Activated T-cell treated with anti-CD3 and anti-CD28 coated beads, Interleukin-2, amount 50 U/mL, for 72 hours (primary cell): ENCODE measurements at places on chromosomes 5 and 9. TPM values are rescaled to one million over a fixed set of nuclear protein-coding genes. Genes with fewer than 3 reads are reported as not detected.

DNA sequence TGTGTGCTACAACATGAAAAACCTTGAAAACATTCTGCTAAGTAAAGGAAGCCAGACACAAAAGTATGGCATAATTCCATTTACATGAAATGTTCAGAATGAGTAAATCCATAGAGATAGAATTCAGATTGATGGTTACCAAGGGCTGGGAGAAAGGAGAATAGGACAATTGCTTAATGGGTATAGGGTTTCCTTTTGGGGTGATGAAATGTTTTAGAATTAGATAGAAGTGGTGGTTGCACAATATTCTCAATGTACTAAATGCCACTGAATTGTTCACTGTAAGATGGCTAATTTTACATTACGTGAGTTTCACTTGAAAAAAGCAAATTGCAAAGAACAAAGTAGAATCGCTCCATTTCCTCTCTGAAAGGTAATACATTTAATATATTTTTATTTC is 43.0 kb upstream of the GAS1 start:
- DNase-seq, result no peak

GRCh38 chr5:94632024-94632423 is 13.6 kb downstream of the SLF1 start:
- DNase-seq, result no peak

DNA sequence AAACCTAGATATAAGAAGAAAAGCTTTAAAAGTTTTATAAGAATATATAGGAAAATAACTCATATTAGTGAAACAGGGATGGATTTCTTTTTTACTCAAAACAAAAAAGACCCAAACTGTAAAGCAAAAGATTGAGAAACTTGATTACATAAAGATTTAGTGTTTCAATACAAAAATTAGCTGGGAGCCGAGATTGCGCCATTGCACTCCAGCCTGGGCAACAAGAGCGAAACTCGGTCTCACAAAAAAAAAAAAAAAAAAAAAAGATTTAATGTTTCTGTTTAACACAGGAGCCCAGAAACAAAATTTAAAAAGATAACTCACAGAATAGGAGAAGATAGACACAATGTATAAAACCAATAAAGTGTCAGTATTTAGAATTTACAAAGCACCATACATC is 45.2 kb downstream of the CDC14B start:
- DNase-seq, result no peak

DNA sequence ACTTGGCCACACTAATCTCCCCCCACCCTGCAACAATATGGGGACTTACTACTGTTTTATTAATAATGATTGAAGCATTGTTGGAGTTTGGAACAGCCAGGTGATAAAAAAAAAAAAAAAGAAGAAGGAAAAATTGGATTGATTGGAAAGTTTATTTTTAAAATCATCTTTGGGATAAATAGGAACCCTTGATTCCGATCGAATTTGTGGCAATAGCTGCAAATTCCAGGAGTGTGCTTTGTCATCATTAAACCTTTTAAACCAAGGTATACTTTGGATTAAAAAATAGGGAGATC is 907 bp upstream of the NR2F1 start:
- no peak for DNase-seq

DNA sequence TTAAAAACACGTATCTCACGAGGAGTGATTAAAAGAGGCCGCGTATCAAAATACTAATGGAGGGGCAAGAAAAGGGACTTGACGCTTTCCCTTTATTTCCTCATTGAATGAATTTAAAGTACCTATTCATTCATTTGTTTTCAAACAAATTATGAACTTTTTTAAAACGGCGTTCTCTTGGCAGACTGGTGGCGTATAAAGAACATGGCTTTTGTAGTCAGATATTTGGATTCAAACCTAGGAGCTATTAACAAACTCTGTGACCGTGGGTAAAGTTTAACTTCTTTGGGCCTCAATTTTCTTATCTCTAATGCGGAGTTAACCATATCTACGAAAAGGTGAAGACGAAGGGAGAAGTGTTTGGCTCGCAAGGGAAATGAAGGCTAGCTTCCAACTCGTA is 876 bp downstream of the CAAP1 start:
- no peak for DNase-seq

DNA sequence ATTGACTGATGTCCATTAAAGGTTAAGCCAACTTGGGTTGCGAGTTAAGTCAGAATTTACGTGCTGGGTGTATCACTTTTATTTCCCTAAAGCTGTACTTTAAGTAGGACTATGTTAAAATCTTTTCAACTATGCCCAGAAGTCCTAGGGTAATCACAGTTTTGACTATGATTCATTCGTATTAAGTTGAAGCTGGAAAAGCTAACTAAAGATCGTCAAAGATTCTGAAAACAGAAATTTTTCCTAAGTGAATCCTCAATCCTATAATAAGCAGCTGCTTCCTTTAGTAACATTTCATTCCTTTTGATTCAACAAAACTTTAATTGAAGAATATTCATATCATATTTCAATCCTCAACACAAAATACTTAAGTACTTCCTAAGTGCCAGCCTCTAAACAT is 460.4 kb downstream of the ACTL7B start:
- DNase-seq, result no peak

Gene KCNMB1
- total RNA-seq, result not detected

Gene PGM5
- total RNA-seq, result not detected
